ENCODE measurements at places on chromosomes 3 and 15.
A peak's percentile ranks its signal among the peaks of the same experiment; 100 is the strongest.

- DNase-seq = no peak
Observed at GRCh38 chr3:171442184-171442583, 18.0 kb downstream of the TNIK start.

DNA sequence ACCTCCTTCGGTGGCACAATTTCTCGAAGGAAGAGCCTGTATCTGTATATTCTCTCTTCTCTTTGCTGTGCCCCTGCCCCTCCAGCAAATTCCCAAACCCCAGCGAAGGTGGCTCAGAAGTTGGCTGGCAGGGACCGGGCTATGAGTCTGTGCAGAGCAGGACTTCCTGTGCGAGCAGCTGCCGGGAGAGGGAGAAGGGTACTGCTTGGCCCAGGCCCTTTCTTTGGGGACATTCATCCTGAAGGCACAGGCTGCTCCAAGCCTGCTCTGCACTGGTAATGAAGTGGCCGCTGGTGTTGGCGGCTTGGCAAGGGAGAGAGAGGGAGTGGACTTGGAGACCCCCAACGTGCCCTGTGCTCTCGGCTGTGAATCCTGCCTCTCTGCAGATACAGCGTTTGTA is 1.5 kb downstream of the SLC6A11 start:
- no peak for DNase-seq

GRCh38 chr3:106913966-106914365 is 463.3 kb upstream of the CCDC54 start:
- no peak for DNase-seq

DNA sequence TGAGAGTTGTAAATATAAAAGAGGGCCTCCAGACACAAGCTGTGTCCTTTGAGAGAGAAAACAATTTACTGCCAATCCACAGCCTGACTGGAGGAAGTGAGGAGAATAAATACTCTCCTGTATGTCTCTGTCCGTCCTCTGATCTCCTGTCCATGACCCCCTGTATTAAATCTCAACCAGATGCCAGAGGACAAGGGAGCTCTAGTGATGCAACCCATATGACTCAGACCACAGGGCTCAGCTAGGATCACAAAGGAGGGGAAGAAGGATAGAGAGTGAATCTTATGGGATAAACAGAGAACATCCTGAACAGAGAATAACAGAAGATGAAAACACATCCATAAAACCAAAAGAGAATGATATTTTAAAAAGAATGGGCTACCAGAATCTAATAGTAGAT is 482.6 kb downstream of the PLOD2 start:
- no peak for DNase-seq

GRCh38 chr15:44788748-44789147 is 52.4 kb downstream of the TRIM69 start:
- no peak for DNase-seq

- no peak for DNase-seq
Observed at GRCh38 chr3:187992609-187993008, 161.3 kb upstream of the LPP start.

- no peak for DNase-seq
Observed at GRCh38 chr3:197336348-197336747, 37.9 kb upstream of the DLG1 start.

DNA sequence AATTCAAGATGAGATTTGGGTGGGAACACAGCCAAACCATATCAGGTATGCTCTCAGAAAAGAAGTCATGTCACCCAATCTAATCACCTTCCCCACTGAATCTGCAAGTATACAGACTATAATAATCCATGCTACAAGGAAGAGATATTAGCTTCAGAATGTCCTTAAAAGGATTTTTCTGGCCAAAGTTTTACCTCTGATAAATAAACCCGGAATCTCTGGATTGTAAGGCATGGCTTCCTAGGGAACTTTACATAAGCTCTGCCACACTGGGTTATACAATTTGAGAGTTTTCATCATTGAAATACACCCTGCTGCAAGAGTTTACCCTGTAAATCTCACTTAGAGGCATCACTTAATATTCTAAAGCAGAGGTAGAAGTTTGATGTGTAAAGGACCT is 330.5 kb upstream of the KCNMB2 start:
- DNase-seq = no peak

DNA sequence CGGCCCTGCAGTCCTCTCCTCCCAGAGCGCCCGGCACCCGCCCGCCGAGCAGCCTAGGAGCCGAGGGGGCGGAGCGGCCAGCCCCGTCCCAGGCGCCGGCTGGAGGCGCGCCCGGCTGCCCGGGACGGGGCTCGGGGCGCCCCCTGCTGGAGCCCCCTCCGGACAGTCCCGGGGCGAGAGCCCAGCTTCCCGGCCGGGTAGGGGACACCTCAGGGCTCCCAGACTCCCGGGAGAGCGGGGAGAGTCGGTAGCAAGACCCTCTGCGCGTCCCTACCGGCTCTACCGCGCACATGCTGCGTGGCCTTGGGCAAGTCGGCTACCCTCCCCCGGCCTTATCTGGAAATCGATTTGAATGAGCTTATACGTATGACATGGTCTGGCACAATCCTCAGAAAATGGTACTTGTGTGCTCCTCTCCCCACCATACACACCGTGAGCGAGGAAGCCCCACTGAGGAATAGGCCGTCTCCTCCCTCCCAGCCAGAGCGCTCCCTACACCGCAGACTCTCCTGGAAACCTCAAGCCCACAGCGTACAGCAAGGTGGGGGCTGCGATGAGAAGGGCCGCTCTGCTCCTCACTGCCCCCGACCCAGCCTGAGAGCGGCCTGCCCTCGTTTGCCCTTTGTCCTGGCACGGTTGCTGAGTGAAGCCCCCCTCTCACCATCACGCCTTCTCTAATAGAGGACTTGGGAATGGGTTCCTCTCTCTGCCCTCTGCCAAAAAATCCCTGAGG is at the start of gene DAPK2:
TSS of gene DAPK2 (minus strand) at position 65 of the 733 bp plus-strand sequence. CDS start 6,224 bp downstream, outside the sequence.
- peak; percentile 46 for DNase-seq

DNA sequence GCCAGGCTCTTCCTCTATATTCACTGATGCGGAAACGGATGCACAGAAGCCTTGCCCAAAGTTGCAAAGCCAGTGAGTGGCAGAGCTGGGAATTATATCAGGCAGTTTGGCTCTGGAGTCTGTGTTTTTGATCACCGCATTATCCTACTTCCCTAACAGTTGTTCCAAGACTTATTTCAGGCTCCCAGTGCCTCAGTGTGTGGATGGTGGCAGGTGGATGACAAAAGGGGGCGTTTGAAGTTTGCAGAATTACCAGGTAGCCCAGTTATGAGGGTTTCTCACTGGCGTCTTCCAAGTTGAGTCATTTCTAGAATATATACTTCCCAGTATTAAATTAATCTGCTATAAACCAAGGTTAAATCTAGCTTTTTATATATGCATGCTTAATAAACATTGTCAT is 81.0 kb downstream of the USP13 start:
- DNase-seq = no peak

- DNase-seq = no peak
Observed at GRCh38 chr3:9000041-9000440, 36.8 kb upstream of the RAD18 start.

DNA sequence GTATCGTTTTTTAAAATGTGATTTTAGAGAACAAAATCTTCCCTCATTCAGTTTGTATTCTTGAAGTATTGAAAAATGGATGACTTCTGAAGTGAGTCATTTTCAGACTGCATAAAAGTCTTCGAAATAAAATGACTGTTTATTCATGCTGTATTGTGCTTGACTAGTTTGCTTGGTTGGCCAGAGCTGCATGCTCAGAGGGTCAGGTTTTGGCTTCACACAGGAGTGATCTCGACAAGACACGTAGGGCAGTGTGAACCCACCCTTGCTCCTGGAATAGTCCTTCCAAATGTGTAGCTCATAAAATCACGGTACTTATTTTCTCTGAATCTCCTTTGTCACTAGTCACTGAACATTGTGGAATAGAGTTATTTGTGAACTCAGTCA is 73.3 kb downstream of the FNDC3B start:
- no peak for DNase-seq

DNA sequence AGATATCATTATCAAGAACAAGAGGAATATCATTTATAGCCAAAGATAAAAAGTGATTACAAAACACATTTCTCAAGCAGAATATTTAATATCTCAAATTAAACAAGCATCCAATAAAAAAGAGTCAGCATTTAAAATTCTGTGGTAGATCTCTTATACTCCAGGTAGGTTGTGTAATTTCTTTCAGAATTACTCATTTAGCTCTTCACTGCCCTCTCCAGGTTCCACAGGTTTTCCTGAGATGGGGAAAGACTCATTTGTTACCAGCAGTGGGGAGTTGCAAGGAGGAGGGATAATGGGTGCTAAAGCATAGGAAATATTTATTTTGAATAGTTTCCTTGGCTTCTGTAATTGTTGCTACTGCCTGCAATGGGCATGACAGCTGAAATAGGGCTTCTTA is 83.1 kb upstream of the RASGRP1 start:
- no peak for DNase-seq

DNA sequence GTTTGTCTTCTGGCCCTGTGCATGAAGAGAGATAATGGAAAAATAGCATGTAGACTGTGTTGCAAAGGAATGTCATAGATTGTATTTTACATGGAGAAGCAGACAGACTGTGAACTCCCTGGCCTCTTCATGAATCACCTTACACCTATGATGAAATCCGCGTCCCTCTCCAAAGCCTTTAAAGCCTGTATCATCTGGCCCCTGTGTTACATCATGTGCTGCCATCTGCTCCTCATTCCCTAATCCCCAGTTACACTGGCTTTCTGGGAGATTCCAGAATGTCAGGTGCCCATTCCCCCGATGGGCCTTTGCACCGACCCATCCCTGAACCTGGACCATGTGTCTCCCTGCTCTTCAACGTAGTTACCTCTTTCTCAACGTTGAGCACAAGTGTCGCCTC is 190.8 kb downstream of the ADAMTSL3 start:
- DNase-seq = no peak

- DNase-seq = no peak
Observed at GRCh38 chr15:69026355-69026754, 11.9 kb downstream of the NOX5 start.

GRCh38 chr3:81080608-81081007 is 680.8 kb downstream of the GBE1 start:
- DNase-seq = no peak

GRCh38 chr3:194851941-194852340 is 166.3 kb downstream of the FAM43A start:
- DNase-seq = no peak

DNA sequence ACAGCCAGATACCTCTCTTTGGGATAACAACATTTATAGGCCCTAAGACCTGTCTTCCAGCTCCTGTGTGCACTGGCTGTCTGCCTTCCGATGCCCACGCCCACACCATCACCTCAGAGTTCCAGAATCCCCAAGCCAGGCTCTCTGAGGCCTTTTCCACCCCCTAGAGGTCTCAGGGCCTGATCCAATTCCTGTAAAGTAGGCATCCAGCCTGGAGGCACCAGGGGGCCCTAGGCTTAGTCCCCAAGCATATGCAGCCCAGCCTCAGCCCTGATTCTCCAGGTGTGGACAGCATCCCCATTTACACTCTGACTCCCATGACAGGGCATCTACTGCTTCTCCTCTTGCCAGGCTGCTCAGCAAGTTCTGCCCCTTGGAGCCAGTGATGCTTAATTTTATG is 72.7 kb upstream of the CORO2B start:
- DNase-seq = no peak

GRCh38 chr15:47718497-47719437 is 1.5 kb downstream of the SEMA6D start:
- no peak for DNase-seq

DNA sequence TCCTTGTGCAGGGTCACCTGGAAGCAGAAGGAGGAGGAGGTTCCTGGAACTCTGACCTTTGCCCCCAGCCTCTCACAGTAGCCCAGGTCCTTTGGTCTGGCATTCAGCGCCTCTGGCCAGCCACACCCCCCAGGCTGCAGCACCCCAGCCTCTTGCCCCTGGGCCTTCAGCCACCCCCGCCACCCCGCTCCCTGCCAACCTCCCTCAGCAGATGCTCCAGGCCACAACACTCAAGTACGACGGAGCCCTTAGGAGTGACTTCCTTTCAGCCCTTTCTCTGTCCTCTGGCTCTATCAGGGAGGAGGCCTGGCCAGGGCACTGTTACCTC is 45.2 kb downstream of the GRIP2 start:
- DNase-seq = no peak

- DNase-seq = no peak
Observed at GRCh38 chr3:134048278-134048996, 18.7 kb upstream of the SLCO2A1 start.

- no peak for DNase-seq
Observed at GRCh38 chr3:70990185-70990584, 593.3 kb downstream of the FOXP1 start.

- no peak for DNase-seq
Observed at GRCh38 chr15:58924327-58924726, 9.2 kb downstream of the SLTM start.

DNA sequence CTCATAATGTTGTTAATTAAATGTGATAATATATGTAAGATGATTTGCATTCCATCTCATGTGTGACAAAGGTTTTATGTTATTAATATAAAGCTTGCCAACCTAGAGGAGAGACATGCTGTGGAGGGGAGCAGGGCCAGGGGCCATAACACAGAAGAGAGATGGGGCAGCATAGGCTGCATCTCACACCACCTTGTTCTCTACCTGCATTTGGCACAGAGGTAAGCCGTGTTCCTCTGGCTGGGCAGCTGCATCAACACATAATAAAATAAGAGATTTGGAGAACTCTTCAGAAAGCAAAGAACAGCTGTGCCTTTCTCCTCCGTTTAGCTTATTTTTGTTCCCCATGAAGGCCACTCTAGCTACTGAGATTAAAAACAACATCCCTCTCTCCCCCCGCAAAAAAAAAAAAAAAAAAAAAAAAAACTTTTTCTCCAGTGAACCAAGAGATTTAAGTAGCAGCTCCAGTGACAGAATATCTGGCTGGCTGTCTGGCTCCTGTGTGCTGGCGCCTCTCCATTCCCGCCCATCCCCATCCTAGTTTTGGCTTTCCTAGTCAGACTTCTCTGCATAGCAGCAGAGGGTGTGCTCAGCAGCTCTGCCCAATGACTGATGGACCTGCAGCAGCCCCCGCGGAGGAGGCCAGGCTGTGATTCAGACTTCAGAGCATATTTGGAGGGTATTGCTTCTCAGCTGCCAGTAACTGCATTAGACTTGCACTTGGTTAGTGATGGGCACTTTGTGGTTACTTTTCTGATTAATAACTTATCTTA is 52.2 kb upstream of the STXBP5L start:
- DNase-seq = no peak

DNA sequence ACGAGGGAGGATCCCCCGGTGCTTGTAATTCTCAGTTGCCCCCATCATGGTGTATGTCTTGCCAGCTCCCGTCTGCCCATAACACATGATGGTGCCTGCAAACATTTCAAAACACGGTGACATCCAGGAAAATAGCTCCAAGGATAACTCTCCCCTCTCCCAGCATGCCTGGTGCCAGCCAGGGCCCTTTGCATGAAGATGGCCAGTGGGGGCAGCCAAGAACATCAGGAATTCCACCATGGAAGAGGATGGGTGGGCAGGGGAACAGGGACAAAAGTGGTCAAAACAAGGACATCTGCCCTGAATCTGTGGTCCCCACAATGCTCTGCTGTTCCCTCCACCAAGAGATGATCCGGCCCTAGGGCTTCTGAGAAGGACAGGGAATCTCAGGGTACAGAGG is 9.0 kb downstream of the KIF9 start:
- no peak for DNase-seq

- no peak for DNase-seq
Observed at GRCh38 chr15:100922192-100923040, 3.3 kb downstream of the LRRK1 start.

Data from stimulated activated CD4-positive, alpha-beta T cell treated with anti-CD3 and anti-CD28 coated beads, Interleukin-1b, Interleukin-23, amount 100 ng/mL, for 1 hour (primary cell).